ENCODE measurements at places on chromosomes 1 and 21.

DNA sequence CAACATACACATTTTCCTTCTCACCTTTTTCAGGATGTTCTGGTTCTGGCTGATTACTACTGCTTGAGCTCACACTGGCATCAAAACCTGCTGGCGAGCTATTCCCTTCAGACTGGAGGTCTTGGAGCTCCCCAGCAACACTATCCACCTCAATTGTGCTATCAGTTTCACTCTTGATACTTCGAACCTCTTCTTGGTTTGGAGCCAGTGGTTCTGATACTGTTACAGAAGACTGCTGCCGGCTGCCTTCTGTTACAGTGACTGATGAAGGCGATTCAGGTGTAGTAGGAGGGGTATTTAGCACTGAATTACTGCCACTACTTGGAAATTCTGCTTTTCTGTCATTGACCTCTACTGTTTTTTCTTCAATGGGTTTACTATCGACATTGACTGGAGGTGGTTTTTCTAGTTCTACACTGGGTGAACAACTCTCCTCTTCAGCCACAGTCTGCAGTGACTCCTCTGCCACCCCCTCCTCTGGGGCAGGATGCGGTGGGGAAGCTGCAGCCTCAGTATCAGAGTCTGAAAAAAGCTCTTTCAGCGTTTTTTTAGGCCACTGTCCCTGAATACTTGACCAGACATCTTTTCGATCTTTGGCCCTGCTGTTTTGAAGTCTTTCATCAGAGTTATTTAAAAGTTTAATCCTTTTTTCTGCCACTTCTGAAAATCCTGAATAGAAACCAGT is 20.7 kb upstream of the RBM34 start:
- no peak for DNase-seq

DNA sequence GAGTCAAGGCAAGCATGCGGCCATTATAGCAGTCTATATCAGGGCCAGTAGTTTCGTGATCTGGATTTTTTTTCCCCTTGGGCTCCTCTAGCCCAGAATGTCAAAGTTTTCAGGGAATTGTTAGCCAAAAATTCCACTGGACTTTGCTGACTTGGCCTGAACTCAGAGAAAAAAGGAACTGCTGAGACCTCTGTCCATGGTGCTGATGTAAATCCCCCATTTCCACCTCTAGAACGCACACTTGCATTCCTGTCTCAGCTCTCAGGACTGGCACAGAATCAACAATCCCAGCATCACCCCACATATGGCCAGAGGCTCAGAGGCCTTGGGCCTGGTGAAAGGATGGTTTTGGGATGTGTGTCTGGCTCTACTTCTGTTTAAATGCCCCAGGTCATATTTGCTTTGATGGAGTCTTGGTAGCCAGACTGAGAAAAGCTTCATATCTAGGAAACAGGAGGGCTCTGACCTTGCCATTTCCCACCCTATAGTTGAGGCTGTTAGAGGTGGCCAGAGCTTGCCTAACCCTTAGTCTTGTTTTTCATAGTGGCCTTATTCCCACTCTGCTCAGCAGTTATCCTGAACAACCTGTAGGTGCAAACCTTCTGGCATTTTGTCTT is 16.9 kb upstream of the EFCAB14 start:
- no peak for DNase-seq

DNA sequence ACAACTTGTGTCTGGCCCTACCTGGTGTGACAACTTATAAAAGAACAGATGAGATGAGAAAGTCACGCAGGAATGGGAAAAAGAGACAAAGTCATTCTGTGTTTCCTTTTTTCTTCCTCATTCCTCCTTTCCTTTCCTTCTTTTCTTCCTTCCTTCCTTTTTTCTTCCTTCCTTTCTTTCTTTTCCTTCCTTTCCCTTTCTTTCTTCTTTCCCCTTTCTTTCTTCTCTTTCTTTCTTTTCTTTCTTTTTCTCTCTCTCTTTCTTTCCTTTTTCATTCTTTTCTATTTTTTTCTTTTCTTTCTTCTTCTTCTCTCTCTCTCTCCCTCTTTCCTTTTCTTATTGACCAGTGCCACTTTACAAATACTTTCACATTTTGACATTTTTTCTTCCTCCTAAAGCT is 239.7 kb downstream of the ATG4C start:
- no peak for DNase-seq

GRCh38 chr1:216457356-216457755 is 34.1 kb upstream of the USH2A start:
- DNase-seq: no peak

DNA sequence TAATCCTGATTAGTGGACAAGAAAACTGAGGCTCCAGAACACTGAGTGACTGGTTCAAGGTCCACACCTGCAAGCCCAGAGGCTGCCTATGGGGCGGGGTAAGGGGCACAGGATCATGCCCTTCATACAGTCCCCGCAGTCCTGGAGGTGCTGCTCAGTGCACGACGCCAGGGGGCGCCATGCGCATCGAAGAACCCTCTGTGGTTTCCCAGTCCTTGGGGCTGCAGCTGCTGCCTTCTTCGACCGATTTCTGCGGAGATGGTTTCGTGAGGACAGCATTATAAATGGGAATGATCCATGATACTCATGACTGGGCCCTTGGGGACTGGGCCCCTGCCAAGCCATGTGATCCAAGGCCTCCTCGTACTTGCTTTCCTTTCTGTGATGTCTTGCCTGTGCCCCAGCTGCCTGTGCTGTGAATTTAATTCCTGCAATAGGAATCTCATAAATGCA is 37.1 kb upstream of the ARHGEF10L start:
- DNase-seq: peak; percentile 74

GRCh38 chr1:47871799-47872353 is 125.3 kb downstream of the TRABD2B start:
- no peak for DNase-seq

DNA sequence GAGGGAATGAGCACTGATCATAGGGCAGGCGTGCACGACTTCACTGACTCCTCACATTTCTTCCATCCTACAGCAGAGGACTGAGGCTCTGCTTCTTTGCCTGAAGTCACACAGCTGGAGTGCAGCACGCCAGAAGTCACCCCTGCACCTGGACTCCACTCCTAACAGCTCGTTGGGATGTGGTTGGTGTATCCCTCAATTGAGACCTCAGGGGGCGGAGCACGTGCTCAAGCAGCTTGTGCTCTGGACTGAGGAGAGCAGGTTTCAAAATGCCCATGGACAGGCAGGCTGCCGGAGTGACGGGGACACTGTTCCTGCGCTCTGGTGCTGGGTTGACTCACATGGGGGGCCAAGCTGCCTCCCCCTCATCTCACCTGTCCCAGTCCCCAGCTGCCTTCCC is 13.9 kb downstream of the CHIT1 start:
- DNase-seq: no peak

DNA sequence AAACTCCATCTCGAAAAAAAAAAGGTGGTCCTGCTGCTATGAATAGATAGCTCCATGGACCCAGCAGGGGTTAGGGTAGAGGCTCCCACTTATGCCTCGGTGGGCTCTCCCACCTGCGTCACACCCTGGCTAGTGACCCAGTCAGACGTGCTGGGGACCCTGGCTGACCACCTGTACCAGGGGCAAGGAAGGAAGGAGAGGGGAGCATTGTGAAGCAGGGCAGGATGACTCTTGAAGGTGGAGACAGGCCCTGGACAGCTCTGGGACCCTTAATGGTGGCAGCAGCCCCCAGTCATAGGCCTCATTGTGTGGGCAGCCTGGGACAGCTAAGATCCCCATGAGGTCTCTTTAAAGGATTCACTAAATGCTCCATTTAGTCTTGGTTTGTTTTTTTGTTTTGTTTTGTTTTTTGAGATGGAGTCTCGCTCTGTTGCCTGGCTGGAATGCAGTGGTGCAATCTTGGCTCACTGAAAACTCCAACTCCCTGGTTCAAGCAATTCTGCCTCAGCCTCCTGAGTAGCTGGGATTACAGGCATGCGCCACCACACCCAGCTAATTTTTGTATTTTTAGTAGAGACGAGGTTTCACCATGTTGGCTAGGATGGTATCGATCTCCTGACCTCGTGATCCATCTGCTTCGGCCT is 10.4 kb upstream of the SNAPIN start:
- DNase-seq: no peak

DNA sequence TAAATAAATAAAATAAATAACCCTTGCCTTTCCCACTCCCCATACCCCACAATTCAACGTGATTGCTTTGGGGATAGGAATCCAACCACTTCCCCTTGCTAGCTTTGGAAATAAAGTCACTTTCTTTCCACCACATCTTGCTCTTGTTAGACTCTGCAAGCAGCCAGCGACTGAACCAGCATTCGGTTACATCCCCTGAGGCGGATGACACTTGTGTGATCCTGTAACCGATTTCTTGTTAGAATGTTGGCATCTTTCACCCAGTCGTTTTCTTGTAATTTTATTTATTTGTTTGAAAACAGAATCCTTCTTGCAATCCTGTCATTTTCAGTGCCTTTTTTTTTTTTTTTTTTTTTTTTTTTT is 1.6 kb upstream of the IFNGR2 start:
- DNase-seq: no peak

GRCh38 chr1:234921266-234922062 is 207.2 kb downstream of the TOMM20 start:
- no peak for DNase-seq

- peak; percentile 66 for DNase-seq
These were observed 10.0 kb upstream of the FAAP20 start for GRCh38 chr1:2204415-2205190.

GRCh38 chr1:2466958-2467554 is 9.0 kb upstream of the PLCH2 start:
- no peak for DNase-seq

DNA sequence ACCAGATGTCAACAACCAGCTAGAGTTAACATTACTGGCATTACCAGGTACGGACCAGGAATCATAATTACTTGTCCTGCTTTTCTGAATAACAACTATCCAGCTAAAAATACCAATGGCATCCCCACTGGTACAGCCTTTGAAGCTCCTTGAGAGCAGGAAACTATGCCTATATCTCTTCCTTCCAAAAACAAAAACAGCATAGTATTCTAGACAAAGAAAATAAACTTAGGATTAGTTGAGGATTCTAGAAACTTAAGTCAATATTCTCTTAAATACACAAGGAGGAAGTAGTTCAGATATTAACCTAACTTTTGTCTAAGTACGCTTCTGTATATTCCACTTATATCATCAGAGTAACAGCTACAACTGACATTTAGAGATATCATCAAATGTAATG is 3.0 kb downstream of the FUBP1 start:
- DNase-seq: no peak

GRCh38 chr1:6601923-6602668 is 573 bp downstream of the KLHL21 start:
- DNase-seq: peak; percentile 8

- no peak for DNase-seq
These were observed 8.5 kb downstream of the SOAT1 start for GRCh38 chr1:179302070-179302469.
